ENCODE measurements at places on chromosomes 7 and 10.
A peak's percentile ranks its signal among the peaks of the same experiment; 100 is the strongest.

DNA sequence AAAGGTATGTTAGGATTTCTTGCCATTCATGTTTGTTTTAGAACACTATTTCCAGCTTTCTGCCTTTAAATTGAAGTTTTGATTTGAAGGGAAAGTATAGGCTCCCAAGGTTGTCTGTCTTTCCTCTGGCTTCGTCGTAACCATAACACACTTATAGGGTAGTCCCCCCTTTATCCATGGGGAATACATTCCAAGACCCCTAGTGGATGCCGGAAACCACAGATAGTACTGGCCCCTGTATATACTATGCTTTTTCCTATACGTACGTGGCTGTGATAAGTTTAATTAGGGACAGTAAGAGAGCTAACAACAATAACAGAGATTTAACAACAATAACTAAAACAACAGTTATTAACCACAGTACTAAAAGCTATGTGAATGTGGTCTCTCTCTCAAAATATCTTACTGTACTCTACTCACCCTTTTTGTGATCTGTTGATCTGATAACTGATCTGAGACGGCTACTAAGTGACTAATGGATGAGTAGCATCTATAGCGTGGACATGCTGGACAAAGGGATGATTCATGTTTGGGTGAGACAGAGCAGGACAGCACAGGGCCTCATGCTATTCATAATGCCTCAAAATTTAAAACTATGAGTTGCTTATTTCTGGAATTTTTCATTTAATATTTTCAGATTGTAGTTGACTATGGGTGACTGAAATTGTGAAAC lies 273.1 kb downstream of the AUTS2 start:
- peak; percentile 89 for DNase-seq

DNA sequence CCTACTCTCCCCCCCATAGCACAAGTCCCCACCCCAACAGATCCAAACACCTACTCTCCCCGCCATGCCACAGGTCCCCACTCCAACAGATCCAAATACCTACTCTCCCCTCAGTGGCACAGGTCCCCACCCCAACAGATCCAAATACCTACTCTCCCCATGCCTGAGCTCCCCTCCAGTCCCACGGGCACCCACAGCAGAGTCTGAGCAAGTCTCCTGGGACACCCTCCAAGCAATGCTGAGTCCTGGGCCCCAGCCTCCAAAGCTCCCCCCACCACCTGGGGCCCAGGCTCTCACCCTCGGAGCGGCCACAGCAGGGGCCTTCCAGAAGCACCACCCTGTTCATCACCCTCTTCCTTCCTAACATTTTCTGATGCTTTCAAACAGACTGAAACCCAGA lies 63.9 kb upstream of the DNAAF5 start:
- no peak for DNase-seq

- no peak for DNase-seq
Measured at GRCh38 chr7:139906879-139907278, 77.8 kb downstream of the TBXAS1 start.

DNA sequence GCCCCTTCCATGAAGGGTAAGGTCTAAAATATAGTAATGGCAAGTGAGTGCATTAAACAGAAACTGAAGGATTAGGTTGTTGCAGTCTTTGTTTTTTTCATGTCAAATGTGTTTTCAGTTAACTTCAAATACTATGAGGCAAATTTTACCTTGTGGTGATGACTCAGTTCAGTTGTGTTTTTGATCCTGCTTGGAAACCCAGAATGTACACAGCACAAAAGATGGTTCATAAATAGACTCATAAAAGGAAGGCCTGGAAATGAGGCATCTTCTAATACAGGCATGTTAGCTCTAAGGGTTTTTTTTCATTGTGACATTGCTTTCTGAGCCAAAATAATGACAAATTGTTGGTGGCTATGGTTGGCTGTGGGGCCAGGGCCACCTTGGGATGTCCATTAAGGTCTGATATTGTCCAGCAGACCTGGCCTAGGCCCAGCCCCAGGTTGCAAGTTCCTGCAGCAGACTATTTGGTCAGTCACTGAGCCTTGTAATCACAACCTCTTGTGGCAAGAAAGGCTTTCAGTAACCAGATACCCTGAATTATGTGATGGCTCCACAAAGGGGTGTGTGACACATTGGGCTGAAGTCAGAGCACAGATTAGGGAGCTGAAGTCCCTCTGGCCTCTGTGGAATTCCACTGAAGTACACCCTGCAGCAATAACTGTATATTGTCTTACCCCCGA lies 69.0 kb upstream of the SAMD8 start:
- DNase-seq = peak; percentile 16

- no peak for DNase-seq
Measured at GRCh38 chr10:3757250-3757637, 27.8 kb downstream of the KLF6 start.
